ENCODE measurements at places on chromosomes 2 and 18.

DNA sequence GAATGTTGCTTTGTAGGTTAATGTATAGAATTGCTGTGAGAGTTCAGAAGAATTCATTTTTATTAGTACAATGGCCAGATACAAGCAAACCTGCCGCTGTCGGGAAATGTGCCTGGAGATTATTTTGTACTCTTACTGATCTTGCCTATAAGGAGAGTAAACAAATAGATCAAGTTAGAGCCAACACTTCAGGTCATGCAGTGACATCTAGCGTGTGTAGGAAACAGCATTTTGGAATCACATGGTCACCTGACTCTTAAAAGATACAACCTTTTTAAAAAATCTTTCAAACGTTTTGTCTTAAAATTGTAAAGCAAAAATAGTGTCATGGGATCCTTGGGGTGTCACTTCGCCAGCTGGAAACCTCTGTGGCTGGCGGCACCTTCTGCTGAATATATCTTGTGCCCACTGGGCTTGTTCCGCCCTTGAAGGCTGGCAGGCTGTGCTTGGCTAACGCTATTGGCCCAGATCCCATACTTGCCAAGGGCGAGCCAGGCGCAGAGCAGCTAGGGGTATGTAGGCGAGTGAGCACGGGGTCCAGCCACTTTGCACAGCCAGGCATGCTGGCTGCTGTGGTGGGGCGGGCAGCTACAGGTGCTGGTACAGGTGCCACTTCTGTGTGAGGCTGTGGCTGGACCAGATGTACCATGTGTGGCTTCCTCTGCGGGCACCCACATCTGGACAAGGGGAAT, 19.5 kb upstream of the RPRM start:
- DNase-seq, result no peak

- DNase-seq, result no peak
These were observed 8.6 kb upstream of the ANO7 start for GRCh38 chr2:241179899-241180298.

- no peak for DNase-seq
These were observed 38.7 kb downstream of the TWIST2 start for GRCh38 chr2:238886453-238887094.

GRCh38 chr2:132253496-132254305, 91.9 kb upstream of the ANKRD30BL start:
- DNase-seq, result no peak

DNA sequence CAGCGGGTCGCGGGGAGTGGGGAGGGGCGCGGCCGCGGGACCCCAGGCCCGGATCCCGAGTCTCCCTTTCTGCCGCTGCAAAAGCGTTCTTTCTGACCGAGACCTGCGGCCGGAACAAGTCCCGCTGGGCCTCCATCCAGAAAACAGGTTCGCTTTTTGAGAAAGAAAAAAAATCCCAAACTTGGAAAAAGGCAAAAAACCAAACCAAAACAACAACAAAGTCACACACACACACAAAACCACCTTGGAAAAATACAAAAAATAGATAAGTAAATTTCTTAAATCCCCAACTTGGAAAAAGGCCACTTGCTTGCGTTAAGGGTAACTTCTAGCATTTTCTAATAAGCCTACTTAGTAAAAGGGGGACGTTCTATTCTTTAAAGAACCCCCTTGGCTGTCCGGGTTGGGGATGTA, 250 bp upstream of the CHST10 start:
- DNase-seq, result no peak

All from omental fat pad (tissue), 4 donors.